Esophagus squamous epithelium (tissue), 5 donors: ENCODE measurements at places on chromosomes 1 and 21.

GRCh38 chr1:14435368-14436023 is 163.0 kb upstream of the KAZN start:
- no peak for DNase-seq

DNA sequence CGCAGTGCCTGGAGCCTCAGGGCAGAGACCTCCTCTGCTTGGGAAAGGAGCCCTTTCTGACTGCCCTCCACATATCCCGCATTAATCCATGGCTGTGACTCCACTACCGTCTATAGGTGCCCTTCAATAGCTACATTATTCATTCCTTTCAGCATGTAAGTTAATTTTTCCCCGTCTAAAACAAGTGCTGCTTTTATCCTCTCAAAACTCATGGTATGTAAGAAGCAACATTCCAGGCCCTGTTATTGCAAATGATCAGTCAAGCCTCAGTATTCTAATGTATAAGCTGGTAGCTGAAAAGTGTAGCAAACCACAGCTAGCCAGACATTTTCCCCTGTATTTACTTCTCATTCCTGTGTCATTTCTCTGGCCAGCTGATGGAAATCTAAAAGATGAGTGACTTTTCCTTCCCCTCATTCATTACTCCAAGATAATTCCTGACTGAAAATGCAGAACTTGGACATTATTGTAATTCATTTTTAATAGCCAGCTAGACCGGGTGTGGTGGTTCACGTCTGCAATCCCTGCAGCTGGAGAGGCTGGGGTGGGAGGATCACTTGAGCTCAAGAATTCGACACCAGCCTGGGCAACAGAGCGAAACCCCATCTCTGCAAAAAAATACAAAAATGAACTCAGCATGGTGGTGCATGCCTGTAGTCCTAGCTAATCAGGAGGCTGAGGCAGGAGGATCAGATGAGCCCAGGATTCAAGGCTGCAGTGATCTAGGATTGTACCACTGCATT is 88.5 kb upstream of the SOD1 start:
- no peak for DNase-seq

- DNase-seq: no peak
Observed at GRCh38 chr1:2602311-2602835, 15.8 kb downstream of the PRXL2B start.

DNA sequence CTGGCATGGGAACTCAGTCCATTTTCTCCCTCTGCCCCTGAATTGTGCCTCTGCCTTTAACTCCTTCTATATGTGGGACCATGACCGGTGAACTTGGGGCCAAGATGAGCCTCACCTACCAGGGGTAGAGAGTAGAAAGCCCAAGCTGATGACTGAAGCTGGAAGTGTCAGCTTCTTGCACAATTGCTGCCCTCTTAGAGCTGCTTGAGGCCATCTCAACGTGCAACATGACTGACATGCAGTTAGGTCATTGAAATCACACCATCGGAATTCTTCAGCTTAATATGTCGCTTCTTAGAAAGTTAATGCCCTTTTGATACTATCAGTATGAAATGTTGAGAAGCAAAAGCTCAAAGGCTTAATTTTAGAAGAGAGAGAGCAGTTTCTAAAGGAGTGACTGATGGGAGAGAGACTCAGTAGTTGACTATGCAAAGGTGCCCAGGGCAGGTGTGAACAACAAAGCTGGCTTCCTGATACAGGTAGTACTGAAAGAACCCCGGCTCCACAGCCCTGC is 89.4 kb upstream of the UBE2U start:
- no peak for DNase-seq

DNA sequence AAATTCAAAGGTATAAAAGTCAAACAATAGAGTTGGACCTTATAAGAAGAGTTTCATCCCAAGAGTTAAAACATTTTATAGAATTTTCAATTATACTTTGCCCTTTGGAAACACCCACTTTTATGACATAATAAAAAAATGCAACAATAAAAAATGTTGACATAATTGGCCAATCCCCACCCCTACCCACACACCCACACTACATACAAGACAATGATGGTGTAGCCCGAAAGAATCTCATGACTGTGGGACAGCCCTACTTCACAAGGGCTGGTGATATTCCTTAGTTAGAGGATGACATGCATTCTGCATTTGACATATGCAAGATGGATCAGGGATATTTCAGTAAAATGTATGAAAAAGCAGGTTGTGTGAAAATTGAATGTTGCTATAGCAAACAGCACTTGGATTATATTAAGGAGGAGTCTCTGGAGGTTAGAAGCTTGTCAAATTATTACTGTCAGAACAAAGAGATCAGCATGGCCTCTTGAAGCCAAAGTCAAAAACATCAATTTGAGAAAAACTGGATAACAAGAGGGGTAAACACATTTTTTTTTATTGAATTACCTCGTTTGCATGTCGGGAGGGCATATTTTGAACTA is 133.0 kb upstream of the SAMSN1 start:
- no peak for DNase-seq

DNA sequence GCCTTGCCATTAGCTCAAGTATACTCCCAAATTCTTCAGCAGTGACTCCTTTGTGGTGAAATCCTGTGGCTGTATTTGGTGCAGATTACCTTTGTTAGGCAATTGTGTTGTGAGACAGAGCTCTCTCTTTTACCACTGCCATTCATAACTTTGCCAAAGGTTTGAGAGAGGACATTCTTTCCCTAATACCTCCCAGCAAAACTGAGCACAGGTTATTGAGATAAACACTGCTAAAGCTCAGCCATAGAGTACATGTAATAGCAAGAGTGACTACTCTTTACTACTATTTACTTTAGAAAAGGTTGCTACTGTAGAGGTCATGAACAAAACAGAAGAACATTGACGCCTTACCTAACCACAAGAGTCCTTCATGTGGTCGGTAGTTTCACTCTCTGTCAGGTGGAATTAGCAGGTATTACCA is 514.0 kb upstream of the ADAMTS5 start:
- DNase-seq: no peak

DNA sequence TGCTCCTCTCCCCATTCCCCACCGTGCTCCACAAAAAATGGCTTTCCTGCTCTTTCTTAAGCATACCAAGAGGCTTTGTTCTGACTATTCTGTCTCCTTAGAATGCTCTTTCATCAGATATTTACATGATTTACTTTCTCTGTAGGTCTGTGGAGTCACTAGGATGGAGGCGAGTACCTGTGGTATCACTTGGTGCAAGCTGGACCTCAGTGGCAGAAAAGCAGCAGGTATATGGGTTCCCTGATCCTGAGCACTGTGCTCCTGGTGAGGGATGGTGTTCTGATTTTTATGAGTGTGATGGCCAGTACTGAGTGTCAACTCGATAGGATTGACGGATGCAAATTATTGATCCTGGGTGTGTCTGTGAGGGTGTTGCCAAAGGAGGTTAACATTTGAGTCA is 10.0 kb downstream of the C1orf87 start:
- no peak for DNase-seq

DNA sequence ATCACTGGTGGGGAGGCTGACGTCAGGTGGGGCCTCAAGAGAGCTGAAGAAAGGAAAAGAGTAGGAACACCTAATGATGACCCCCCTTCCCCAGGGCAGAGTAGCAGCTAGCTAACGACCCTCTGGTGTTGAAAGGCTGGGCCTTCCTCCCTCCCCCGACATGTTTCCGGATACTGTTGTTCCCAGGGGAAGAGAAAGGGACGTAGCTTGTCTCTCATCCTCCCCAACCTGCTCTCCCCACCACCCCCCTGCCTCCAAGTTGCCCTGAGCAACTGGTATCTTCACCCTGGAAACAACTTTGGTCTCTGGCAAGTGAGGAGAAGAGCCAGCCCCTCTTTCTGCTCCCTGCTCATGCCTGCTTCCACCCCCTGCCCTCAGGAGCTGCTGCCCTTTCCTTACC is 2.4 kb downstream of the SEMA6C start:
- no peak for DNase-seq

DNA sequence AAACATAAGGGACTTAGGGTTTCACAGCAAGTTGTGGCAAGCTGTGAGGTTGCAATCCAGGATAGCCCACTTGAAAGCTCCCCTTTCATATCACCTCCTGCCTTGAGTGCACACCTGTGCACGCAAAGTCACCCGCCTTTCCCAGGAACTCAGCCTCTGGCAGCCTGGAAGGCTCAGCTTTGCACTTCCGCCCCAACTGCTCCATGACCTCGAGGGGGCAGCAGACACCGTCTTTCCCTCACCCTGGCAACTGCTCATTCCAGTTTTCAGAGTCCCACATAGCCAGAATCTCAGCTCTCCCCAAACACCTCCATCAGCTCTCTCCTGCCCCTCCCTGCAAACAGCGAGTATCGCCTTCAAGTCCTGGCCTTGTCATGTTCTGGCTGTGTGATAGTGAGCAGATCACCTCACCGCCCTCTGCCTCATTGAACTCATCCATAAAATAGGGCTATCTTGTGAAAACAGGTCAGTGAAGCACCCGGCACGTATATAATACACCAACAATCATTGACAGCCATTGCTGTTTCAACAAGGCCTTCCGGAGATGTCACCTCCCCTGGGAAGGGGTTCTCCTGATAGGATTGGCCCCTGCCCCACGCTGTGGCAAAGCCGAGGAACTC is 32.2 kb upstream of the EPB41 start:
- no peak for DNase-seq

DNA sequence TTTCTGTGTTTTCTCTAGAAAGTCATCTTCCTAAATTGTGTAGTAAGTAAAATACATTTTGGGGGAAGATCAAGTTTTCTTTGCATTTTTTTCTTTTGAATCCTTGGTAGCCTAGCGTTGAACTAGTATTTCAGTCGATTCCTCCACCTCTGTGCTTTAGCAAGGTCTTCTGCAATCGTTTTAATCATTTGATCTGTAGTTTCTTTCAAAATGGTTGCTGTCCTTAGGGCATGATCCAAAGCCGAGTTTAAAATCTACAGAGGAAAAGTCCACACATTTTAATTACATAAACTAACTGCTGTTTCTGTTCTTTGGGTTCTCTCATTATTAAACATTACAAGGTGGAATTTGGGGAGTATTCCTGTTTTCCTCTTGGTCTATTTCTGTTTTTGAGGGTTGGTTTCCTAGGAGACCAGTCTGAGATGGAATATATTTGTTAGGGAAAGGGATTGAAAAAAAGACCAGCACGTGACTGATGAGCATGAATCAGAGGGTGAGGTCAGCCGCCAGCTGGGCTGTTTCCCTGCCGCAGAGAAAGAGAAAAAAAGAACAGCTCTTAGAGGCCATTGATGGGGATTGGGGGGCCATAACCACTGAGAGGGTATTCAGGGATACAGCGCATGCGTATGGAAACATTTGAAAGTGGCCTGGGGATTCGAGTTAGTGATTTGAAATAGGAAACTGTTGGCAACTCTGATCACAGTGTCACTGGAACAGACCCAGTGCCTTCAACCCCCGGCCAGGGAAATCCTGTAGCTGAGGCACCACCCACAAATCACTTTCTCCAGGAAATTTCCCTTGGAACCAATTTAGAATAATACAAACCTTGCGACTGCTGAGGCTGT is 40.6 kb downstream of the AKNAD1 start:
- no peak for DNase-seq

- no peak for DNase-seq
Observed at GRCh38 chr1:25705699-25706098, 89.1 kb downstream of the MAN1C1 start.
